ENCODE measurements at places on chromosomes 5 and 9.

GRCh38 chr9:127455324-127455992, 4.1 kb downstream of the LRSAM1 start:
- no peak for DNase-seq

DNA sequence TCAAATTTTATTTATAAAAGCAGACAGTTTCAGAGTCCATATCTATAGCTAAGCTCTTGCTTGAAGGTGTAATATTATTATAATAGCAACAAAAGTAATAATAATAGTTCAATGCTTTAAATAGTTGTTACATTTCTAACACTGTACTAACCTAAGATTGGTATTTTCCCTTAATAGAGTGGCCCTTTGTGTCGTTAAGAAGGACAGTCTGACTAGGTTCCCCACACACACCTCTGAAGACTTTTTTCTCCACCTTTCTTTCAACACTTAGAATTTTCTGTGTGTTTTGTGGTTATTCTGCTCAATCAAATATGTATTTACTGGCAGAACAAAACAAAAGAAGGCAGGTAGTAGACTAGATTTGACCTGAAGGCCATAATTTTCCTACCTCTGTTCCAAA, 223.2 kb upstream of the ACO1 start:
- DNase-seq: no peak

DNA sequence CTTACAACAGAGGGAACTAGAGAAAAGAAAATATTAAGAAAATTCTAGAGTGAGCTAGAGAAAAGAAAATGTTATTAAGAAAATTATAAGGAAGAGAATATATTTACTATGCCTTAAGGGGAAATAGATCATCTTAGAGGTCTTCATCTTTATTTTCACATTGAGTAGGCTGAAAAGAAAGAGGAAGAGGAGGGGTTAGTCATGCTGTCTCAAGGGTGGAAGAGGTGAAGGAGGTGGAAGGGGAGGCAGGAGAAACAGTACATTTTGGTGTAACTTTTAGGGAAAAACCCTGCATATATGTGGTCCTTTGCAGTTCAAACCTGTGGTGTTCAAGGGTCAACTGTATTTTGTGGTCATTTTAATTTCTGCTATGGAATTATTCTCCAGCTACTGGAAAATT, 46.6 kb downstream of the PPIP5K2 start:
- no peak for DNase-seq

- peak; percentile 44 for DNase-seq
Measured at GRCh38 chr5:54905942-54906537, 79.4 kb downstream of the ESM1 start.

DNA sequence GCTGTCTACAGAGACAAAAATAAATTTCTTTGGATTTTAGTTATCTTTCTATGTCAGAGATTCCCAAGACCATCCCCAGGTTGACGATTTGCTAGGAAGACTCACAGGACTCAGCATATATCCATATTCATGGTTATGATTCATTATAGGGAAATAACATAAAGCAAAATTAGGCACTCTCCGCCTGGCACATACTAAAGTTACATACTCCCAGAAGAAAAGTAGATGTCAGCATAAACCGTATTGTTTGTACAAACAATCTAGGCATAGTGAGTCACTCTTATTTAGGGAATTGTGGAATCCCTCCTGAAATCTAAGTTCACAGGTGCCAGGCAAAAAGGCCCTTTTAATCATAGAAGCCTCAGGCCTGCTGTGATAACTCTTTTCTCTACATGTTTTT, 62.9 kb downstream of the INSL6 start:
- no peak for DNase-seq

DNA sequence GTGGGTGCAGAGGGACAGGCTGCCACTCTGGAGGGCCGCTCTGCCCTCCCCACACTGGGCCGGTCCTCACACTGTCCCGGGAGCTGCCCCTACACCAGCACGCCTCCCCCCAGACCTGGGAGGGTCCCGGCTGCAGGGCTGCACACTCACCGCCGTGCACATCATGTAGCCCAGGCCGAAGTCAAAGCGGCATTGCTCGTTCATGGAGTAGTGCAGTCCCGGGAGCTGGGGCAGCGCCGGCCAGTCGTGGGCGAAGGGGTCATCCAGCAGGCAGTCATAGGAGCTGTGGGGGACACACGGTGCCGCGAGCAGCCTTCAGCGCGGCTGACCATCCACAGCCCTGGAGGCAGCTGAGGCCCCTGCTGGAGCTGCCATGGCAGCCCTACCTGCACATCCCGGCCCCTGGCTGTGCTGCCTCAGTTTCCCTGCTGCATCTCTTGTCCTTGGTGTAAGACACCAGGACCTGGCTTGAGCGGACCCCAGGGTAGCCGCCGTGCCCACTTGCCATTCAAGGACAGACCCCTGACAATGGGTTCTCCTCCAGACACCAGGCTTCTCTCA, 93.2 kb downstream of the ZNF354C start:
- no peak for DNase-seq

DNA sequence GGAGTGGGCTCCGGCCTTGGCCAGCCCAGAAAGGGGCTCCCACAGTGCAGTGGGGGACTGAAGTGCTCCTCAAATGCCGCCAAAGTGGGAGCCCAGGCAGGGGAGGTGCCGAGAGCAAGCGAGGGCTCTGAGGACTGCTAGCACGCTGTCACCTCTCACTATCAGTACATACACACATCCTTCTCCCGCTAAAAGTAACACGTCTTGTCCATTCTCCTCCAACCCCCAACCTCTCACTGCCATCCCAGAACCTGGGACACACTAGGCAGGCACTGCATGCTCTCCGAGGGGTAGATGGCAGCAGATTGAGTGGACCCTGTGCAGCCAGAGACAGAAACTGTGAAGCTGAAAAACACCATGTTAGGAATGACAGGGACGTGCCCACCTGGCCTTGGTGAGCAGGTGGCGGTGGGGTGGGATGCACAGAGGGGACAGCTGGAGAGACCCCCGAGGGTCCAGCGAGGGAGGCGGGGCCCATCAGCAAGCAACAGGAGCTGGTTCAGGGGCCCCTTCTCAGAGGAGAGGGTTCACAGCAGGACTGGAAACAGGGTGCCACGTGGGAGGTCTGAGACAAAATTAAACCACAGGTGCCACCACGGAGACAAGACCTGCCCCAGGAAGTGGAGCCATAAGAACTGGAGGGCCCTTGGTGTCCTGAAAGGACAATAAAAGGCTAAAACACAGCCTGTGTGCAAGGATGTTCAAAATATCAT, 16.9 kb downstream of the SEMA4D start:
- DNase-seq: no peak

- DNase-seq: peak; percentile 71
Measured at GRCh38 chr5:172659909-172660628, 19.0 kb downstream of the NEURL1B start.

- DNase-seq: no peak
Measured at GRCh38 chr9:81477669-81478068, 211.7 kb downstream of the TLE1 start.

DNA sequence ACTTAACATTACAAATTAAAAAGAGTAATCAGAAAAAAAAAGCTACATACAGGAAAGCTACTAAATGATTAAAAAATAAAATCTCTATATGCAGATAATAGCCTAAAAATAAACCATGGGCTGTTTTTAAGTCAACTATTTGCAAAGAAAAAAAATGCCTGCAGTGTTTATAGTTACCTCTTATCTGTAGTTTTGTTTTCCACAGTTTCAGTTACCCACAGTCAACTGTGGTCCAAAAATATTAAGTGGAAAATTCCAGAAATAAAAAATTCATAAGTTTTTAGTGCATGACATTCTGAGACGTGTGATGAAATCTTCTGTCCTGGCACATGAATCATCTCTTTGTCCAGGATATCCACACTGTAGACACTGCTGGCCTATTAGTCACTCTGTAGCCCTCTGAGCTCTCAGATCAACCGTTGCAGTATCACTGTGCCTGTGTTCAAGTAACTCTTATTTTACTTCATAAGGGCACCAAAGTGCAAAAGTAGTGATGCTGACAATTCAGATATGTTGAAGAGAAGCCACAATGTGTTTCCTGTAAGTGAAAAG, 59.2 kb downstream of the PRELID2 start:
- no peak for DNase-seq

DNA sequence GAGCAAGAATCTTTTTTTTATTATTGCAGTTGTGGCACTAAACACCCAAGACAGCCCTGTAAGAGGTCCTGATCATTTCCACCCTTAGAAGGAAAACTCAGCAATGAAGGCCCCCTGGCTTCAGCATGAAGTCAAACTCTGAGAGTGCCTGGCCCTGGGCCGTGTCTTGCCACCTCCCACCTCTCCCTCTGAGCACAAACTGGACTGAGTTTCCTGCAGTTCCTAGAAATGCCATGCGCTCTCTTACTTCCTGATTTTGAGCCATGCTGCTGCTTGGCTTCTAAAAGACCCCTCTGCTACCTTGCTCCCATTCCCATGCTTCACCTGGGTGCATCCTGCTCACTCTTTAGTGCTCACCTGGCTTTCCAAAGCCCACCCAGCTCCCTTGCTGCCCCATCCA, 140.4 kb upstream of the KLF9 start:
- DNase-seq: no peak

DNA sequence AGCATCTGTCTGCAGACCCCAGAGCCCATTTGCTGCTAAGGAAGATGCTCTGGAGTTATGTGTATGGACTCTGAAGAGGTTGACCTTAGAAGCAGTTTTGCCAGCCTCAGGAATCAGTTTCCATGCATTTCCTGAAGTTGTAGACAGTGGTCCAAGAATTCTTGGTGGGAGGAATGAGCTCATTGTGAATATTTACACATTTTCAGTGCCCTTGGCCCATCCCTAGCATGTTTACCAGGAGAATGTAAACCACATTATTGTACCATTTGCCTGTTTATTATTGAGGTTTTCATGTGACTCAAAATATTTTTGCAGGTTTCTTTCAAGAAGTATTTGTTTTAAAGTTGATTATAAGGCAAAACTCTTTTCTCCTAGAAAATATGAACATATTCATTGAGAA, 93.8 kb downstream of the NXNL2 start:
- DNase-seq: no peak

DNA sequence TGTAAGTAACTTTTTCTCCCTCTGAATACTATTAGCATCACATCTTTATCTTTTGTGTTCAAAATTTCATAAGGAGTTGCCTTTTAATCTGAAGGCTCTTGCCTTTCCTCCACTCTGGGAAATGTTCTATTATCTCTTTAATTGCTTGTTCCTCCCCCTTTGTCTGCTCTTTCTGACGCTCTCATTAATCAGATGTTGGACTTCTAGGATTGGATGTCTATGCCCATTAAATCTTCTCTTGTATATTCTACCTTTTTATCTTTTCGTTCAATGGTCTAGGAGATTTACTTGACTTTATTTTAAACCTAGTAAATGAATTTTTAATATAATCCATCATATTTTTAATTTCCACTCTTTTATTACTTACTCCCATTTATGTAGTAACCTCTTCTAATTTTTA, 76.7 kb downstream of the MARCHF3 start:
- no peak for DNase-seq

DNA sequence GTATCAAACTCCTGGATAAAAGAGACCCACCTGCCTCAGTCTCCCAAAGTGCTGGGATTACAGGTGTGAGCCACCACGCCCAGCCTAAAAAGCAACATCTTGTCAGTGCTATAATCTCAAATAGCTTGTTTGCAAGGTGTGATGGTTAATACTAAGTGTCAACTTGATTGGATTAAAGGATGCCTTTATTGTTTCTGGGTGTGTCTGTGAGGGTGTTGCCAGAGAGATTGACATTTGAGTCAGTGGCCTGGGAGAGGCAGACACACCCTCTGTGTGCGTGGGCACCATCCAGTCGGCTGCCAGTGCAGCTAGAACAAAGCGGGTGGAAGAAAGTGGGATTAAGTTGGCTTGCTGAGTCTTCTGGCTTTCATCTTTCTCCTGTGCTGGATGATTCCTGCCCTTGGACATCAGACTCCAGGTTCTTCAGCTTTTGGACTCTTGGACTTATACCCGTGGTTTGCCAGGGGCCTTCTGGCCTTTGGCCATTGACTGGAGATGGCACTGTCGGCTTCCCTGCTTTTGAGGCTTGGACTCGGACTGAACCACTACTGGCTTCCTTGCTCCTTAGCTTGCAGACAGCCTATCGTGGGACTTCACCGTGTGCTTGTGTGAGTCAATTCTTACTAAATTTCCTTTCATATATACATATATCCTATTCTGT, 28.1 kb downstream of the TARS1 start:
- no peak for DNase-seq

GRCh38 chr5:33372721-33373472, 67.9 kb upstream of the TARS1 start:
- no peak for DNase-seq

GRCh38 chr9:124330011-124330697, 72.4 kb downstream of the NEK6 start:
- no peak for DNase-seq

GRCh38 chr9:114678795-114679194, 3.2 kb downstream of the TEX48 start:
- no peak for DNase-seq

GRCh38 chr5:104611135-104611767, 1048.7 kb upstream of the NUDT12 start:
- no peak for DNase-seq

- no peak for DNase-seq
Measured at GRCh38 chr9:18124760-18125159, 349.2 kb upstream of the ADAMTSL1 start.

- DNase-seq: no peak
Measured at GRCh38 chr9:98444601-98445000, 189.2 kb upstream of the TBC1D2 start.

DNA sequence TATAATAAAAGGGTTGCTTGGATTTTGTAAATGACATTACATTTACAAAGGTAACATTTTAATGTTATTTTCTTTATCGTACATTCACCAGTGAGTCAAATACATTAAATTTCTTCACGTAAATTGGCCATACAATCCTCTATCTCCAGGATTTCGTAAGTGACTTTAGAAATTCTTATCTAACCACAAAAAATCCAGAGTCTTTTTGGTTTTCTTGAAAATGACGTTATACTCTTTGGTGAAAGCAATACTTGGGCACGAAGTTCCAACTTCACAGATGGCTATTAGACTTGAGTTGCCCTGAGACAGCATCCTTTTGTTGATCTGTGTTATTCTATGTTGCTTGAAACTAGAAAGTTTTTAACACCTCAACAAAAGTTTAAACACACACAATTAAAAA, 87.4 kb upstream of the CDH10 start:
- no peak for DNase-seq

GRCh38 chr9:90961375-90961774, 159.8 kb downstream of the SYK start:
- no peak for DNase-seq

GRCh38 chr9:19146441-19147024, 19.2 kb upstream of the PLIN2 start:
- DNase-seq: no peak
